A172 (cell line): ENCODE measurements at places on chromosomes 2 and 18.

DNA sequence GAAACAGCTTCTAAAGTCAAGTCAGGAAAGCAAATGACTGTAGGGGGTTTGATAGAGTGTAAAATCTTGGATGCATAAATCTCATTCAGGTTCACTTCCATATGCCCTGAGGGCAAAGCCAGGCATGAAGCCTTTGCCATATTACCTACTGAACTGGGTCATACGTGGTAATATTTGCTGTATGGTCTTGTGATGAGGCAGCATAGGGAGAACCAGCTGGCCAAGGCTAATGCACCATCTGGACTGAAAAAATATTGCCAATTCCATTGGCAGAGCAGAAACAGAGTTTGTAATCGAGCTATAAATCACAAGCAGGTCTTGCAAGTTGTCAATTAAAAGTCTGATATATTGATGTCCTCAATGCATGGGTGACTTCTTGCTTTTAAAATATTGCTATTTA, 243.8 kb downstream of the ERBB4 start:
- DNase-seq: no peak

DNA sequence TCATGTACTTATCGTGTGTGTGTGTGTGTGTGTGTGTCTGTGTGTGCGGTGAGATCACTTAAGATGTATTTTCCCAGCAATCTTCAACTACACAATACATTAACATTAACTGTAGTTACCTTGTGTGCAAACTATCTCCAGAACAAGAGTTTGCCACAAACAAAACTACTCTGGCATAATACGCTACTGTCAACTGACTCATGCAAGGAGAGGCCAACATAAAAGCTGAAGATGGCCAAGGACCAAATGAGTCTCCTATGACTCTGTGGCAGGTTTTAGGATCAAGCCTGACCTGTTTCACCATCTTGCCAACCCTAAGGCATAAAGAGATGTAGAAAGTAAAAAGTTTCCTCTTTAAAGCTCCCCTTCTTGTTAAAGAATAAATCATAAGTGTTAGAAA, 20.1 kb downstream of the CYB5A start:
- no peak for DNase-seq

DNA sequence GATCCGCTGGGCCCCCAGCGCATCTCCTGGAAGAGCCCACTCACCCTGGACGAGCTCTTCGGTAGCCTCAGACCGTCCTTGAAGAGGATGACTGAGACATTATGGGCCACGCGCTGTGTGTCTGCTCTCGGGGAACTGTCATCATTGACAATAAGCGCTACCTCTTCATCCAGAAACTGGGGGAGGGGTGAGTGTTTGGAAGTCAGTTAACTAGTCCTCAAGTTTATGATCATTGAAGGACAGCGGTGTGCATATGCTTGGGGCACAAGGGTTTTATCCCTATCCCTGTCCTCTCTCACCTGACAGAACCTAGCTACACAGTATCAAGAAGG, 586 bp downstream of the STK16 start:
- no peak for DNase-seq

DNA sequence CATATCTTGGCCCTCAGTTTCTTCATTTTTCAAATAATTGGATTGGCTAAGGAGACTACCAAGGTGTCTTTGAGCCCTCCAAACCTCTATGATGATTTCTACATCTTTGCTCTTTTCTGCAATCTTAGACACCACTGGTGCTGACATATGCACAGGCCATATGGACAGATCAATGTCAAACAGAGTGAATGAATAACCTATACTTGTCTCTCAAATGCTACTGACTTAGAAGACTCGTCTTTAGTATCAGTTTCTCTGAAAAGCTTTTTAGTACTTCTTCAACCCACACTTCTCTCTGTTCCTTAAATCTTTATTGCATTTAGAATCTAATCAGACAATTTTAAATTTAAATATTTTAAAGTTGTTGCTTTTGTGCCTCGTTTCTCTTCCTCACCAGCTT, 258.2 kb downstream of the LTBP1 start:
- DNase-seq: no peak

DNA sequence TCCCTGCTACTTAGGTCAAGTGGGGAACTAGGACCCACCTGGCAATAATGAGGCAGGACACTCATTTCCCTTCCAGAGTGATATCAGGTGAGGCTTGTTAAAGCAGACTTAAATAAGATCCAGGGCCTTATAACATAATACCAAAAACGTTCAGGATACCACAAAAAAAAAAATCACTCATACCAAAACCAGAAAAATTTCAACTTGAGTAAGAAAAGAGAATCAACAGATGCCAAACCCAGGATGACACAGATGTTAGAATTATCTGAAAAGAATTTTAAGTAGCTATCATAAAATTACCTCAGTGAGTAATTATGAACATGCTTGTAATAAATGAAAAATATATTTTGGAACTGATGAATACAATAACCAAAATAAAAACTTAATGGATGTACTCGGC, 255.6 kb upstream of the OSR1 start:
- DNase-seq: no peak
